ENCODE measurements at places on chromosomes 2 and 18.

DNA sequence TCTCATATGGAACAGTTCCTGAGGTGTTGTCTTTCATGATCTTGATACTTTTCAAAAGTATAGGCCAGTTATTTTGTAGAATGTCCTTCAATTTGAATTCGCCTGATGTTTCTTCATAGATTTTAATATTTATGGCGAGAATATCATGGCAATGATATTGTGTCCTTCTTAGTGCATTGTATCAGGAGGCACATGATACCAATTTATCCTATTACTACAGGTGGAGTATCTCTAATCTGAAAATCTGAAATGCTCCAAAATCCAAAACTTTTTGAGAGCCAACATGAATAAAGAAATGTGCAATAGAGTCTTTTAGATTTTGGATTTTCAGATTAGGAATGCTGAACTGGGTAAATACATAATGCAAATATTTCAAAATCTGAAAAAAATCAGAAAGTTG is 216.6 kb upstream of the LYPD1 start:
- no peak for DNase-seq

GRCh38 chr18:60377778-60378469 is 5.3 kb upstream of the MC4R start:
- no peak for DNase-seq

DNA sequence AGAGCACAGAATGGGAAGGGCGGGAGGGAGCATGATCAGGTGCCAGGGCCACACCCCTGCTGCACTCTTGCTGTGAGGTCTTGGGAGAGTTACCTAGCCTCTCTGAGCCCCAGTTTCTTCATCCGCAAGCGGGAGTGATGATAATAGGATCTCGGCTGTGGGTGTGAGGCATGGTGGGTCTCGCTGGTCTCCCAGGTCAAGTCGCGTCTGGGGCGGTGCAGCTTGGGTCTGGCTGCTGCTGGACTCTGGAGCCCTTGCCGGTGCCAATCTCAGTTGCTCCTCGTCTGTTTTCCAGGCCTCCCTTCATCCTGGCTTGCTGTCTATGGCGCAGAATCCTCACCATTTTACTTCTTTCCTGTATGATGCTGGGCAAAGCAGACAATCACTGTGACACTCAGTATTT is 130.3 kb upstream of the RAB12 start:
- no peak for DNase-seq

- DNase-seq: peak; percentile 15
Measured at GRCh38 chr2:148524519-148524919, 120.0 kb upstream of the EPC2 start.

DNA sequence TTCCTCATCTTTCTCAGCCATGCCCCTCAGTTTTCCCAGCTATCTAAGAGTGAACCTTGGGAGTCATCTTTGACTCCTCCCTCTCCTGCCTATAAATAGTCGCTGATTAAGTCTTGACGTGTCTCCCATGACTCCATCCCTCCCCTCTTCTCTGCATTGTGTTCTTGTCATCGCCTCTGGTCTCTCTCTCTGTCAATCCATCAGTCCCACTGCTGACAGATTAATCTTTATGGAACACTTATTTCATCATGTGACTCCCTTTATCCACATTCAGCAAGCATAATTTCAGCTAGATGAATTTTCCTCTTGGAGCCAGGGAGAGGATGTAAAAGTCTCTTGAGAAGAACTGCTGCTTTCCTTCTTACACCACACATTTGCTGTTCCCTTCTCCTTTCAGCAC is 9.4 kb downstream of the ADAM23 start:
- no peak for DNase-seq

DNA sequence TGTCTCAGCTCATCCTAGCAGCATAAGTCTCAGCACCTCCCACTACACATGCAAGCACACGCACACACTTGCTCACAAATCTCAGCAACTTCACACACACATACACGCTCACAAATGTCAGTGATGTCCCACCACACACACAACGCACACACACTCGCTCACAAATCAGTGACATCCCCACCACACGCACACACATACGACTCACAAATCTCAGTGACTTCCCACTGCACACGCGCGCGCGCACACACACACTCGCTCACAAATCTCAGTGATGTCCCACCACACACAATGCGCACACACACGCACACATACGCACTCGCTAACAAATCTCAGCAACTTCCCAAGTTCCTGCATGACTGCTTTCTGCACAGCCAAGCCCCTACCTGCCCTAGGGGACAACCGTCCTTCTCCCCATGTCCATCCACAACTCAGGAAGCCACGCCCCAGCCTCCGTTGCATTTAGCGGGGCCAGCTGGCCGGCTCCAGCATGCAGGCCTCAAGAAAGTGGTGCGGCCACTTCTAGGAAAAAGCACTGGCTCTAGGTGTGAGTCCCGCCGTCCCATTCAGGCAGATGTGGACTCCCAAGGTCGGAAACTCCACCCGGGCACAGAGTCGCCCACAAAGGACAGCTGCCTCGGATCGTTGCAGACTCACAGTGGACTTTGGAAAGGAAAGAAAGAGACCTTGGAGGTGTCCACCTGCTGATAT is 180.1 kb upstream of the SALL3 start:
- no peak for DNase-seq

- DNase-seq: no peak
Measured at GRCh38 chr2:17252258-17252657, 266.0 kb downstream of the RAD51AP2 start.

DNA sequence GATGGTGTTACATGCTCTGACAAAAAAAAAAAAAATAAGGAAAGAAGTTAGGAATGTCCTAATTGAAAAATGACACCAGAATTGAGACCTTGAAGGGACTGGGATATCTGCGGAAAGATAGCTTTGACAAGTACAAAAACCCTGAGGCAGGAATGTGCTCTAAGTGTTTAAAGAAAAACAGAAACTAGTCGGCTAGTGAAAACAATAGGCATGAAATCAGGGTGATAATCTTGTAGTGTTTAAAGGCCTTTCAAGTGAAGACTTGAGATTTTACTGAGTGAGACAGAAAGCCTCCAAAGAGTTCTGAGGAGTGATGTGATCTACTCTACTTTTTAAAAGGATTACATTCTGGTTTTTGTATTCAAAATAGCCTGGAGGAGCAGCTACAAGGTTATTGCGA is 107.4 kb downstream of the COBLL1 start:
- DNase-seq: no peak

DNA sequence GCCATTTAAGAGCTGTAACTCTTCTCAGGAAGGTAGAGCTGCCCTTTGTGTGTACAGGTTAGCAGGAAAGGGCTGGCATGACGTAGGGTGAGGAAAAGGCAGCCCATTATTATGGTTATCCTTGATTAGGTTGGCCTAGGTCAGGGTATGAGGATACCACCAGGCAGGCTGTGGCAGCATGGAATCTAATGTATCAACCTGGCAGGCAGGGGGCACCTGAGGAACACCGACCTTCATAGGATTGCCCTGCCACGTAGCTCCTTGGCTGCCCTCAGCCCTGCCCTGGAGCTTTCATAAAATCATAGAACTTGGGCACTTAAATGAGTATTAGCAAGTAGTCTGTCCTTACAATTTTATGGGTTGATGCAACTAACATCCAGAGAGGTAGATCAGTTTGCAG is 261.6 kb downstream of the LTBP1 start:
- DNase-seq: no peak

DNA sequence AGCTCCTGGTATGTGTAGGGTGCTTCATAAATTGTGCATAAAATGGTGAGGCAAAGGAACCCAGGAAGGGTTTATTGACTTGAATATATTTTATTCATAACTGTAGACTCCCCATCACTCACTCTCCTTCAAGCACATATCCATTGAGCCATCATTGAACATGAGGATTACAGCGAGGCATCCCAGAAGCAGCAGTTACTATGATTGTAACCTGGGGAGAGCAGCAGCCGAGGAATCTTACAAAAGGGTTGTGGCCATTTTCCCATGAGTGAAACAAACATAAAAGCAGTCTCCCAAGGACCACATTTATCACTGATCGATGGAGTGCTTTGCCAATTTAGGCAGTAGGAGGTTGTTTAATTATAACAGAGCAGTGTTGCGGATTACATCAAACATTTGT is 183.4 kb downstream of the NCK2 start:
- DNase-seq: no peak

GRCh38 chr2:11377928-11378545 is 33.6 kb upstream of the ROCK2 start:
- DNase-seq: no peak

- no peak for DNase-seq
Measured at GRCh38 chr2:164388511-164388910, 232.8 kb downstream of the GRB14 start.

DNA sequence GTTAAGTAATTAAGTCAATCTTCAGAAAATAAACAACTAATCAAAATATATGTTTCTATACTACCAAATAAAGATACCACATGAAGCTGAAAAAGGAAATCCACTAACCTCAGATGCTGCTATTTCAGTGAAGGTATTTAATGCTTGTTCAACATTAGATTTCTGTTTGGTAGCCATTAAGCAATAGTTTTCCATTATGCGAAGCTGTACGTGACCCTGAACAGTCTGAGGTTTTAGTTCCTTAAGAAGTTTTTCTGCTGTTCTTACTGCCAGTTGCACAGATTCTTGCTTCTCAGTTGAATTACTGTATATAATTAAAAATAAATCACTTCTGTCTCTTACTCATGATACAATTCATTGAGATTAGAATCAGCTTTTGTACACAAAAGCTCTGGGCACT is 65.4 kb downstream of the TTC21B start:
- DNase-seq: no peak

- DNase-seq: no peak
Measured at GRCh38 chr2:173631127-173631460, 276.4 kb downstream of the CDCA7 start.

DNA sequence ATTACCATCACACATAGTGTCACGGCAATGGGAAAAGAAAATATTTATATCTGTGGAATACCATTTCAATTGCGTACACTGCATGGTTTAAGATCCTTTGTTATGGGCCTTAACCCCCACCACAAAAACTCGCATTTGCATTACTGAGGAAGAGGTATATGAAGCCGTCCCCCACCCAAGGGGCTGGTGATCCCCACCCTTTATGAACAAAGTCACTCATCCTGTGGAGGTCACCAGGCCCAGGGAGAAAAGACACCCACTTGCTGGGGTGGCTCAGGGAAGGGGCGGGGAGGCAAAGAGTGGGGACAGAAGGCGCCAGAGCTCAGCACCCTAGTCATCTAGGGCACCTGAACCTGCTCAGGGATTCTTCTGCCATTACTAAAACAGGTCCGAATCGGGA is 133.8 kb downstream of the ZNF516 start:
- no peak for DNase-seq

DNA sequence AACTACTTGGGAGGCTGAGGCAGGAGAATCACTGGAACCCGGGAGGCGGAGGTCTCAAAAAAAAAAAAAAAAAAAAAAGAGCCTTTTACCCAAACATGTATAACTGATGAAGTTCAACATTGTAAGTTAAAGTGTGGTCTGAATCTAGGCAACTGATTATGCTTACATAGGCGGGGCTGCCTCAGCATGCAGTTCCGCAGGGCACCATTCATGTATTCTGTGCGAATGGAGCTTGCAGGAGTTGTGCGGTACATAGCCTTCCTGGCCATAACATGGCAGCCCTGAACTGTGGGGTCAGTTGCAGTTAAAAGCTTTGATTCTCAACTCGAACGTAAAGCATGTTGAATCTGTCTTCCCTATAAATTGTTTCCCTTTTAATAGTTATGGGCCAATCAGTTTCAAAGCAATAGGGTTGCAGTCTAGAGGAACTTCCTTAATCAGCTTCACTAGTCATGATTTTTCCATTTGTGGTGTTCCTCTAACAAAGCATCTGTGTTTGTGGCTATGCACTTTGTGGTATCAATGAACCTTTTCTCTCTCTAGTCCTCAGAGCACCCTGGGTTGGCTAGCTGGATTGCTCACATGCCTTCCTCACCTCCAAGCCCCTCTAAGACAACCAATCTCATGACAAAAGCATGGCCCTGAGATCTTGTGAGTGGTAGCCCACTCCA is 30.6 kb upstream of the CEP68 start:
- no peak for DNase-seq

GRCh38 chr2:195319548-195320412 is 337.2 kb upstream of the SLC39A10 start:
- no peak for DNase-seq

DNA sequence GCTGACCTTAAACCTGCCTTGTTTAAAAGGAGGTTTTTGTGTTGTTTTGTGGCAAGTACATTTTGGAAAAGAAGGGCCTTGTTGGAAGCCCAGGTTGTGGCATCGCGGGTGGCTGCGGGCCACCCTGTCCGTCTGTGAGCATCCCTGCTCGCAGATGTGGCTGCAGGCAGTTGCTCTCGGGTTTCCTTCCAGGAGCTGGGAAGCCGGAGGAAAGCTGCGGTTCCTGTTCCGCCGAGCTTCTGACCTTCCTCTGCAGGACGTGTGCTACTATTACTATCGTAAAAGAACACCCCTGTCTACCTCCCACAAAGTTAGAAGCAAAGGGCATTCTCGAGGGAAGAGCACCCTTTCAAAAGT is 766 bp downstream of the MFF start:
- no peak for DNase-seq

DNA sequence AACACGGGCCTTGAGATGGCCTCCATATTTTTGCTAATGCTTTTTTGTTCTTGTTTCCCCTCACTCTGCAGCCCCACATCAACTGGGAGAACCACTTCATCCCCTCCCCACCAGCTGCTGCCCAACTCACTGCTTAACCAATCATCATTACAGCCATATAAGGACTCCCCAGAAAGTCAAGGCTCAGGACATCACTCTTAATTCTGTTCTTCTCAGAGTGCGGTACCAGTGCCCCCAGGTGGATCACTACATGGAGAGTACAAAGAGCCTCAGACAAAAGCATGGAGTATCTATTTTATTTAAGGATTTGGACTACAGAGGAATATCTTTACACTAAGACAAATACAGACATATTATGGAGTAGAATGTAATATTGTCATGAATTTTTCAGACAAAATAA is 340.6 kb downstream of the PAX3 start:
- no peak for DNase-seq

- DNase-seq: no peak
Measured at GRCh38 chr2:203155406-203155805, 83.4 kb upstream of the CYP20A1 start.

- no peak for DNase-seq
Measured at GRCh38 chr18:32372381-32373061, 98.2 kb downstream of the GAREM1 start.

DNA sequence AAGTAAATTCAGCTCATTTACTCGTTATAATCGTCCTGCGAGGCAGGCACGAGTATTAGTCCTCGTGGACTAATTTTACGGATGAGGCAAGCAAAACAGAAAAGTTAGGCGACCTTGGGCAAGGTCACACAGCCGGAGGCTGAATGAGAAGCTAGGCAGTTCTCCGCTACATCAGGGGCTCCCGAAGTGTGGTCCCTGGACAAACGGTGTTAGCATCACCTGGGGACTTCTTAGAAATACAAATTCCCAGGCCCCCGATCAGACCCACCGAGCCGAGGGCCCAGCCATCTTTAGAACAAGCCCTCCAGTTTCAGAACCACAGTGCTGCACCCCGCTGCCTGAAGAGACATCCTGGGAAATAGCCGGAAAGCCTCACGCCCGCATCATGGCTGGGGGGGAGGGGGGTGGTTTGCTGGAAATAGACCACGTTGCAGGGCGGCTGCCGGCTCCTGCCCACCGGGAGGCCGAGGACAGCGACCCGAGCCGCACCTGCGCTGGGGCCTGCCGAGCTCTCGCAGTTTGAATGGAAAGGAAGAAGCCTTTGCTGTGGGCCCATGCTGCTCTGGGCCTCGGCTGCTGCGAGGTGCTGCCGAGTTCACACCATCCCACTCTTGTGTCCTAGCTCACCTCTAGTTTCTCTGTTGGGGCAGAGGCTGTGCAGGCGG is 72.2 kb downstream of the TFCP2L1 start:
- no peak for DNase-seq

GRCh38 chr2:23432531-23432930 is 47.6 kb downstream of the KLHL29 start:
- no peak for DNase-seq

- no peak for DNase-seq
Measured at GRCh38 chr2:129930451-129930850, 49.0 kb upstream of the RAB6C start.

Measured in activated CD4-positive, CD25-positive, alpha-beta regulatory T cell treated with anti-CD3 and anti-CD28 coated beads, Interleukin-2, amount 50 U/mL, for 16 hours (primary cell).